Fibroblast of skin of left biceps (primary cell): ENCODE measurements at places on chromosomes 16 and 17.
A peak's percentile ranks its signal among the peaks of the same experiment; 100 is the strongest.

DNA sequence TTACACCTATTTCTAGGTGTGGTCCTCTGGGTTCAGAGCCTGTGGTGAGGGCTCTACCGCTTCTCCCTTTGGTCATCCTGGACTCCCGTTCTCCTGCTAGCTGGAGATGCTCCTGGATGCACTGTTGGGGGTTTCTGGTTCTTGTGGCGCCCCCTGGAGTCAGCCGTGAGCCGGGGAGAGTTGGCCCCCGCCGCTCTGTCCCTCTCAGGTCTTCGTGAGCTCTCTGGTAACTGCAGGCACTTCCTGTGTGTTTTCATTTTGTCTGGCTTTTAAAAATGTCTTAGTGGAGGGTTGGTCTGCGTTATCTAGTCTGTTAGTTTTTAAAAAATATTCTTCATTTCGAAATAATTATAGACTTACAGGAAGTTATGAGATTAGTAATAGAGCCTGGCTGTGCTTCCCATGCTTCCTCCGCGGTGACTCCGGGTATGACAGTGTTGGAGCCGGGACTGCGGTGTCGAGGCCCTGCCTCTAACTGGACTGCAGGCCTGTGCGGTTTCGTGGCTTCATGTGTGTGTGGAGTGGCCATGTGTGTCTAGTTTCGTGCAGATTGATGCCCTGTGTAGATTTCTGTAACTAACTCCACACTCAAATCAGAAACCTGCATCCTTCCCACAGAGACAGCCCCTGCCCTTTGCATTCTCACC lies 78.0 kb upstream of the ZNF750 start:
- DNase-seq = no peak

DNA sequence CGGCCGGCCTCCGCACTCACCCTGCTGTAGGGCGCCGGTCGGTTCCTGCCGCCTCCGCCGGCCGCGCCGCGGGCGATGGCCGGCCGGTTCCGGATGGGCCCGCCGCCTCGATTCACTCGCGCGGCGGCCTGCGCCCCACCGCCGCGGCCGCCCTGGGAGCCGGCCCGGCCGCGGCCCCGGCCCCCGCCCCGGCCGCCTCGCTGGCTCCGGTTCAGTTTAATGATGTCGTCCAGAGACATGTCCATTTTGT lies 158 bp downstream of the ALYREF start:
- no peak for DNase-seq

GRCh38 chr17:80284631-80285030 lies 24.0 kb downstream of the RNF213 start:
- no peak for DNase-seq

GRCh38 chr17:38465391-38466345 lies 37.4 kb downstream of the ARHGAP23 start:
- no peak for DNase-seq

DNA sequence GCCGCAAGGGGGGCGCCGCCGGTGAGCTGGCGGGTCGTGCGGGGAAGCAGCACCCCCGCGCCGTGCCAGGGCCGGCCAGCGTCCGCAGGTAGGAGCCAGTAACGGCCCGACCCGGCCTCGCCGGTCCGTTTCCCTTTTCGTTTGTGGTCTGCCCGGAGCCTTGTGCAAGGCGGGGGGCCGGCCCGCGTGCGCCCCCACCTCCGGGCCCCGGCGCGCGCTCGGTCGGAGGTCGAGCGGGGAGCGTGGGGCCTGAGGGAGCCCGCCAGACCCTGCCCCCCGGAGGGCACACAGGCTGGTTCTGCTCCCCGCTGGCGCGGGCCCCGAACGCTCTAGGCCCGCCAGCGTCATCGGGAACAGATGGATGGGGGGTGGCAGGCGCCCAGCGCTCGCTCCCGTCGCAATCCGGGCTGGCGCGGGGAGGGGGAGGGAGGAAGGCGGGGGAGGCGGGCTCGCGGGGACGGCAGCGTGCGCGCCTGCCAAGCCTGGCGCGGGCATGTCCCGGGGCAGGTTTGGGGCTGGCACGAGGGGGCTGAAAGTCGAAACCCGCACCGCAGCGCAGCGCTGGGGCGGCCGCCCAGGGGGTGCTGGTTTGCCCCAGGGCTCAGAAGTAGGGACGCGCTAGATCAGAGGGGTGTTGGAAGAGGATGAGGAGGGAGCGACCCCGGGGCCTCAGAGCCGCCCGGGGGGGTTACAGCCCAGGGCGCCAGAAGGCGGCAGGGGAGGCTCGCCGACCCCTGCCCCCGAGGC lies 1.5 kb upstream of the GSE1 start:
- peak; percentile 47 for DNase-seq

DNA sequence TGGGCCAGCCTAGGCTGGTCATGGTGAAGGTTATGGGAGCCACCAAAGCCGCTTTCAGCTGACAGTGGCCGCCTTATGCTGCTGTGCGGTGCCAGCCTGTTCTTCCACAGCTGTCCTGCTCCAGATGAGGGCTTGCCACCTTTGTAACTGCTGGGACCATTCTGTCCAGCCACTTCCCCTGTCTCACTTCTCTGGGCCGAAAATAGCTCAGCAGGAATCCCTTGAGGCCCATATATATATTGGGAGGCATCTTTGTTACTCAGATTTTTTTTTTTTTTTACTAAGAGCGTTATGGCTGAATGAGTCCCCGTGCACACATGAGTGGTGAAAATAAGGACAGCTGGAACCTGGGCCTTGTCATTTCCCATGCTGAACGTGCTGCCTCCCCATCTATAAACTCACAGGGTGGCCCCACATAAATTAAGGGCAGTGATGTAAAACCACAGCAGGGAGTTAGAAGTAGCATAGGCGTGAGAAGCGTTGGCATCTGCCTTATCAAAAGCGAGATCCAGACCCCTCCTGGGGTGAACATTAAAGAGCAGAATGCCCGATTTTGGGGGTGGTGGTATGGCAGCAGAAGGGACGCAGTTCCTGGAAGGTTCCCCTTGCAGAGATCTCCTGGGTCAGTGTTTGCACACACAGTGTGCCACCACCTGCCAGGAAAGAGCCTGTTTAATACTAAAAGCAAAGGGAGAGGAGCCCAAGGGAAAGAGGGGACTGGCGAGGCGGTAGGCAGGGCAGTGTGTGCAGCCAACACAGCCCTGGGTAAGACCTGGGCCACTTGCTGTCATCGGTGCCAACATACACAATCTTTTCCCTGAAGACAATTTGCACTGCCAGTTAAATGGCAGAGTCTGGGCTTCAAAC lies 57.8 kb downstream of the USP43 start:
- no peak for DNase-seq

DNA sequence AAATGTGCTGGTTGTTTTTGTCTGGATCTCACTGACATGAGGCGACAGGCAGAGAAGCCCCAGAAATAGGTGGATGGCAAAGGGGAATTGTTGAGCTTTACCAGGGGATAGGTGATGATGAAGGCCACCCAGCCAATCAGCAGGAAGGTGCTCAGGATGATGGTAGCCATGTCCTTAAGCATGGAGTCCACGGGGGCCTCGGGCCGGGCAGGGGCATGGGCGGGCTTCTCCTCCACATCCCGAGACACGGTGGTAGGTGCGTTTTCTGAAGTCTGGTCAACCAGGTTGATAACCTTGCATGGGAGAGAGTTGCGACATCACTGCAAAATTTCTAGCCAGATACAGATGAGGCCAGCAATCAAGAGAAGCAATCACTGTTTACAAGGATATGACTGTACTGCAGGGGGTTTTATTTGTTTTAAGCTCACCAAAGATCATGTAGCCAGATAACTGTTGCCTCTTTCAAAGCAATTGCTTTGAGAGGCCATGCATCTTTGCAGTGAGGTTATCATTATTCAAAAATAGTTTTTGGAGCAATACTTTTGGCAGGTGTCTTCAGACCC lies 37.3 kb upstream of the ICAM2 start:
- no peak for DNase-seq

- DNase-seq = no peak
Observed at GRCh38 chr17:20275653-20276052, 191.7 kb downstream of the LGALS9B start.

GRCh38 chr16:57648125-57648524 lies 19.7 kb downstream of the ADGRG1 start:
- no peak for DNase-seq

DNA sequence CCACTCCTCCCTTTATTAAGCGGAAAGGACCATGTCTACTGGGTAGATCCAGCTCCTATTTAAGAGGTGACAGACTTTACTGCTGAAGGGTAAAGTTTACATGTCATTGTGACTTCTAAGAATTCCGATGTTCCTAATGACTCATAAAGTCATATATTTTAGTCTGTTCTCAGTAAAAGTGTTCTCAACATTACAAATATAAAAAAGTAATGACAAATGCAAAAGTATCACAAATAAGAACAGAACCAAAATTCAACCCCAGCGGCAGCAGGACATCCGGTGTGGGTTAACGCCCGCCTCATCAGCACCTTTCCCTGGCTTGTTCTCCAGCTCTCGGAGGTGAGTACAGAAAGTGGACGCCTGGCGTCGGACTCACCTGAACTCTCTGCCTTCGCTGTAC lies 6.8 kb downstream of the AXIN1 start:
- DNase-seq = no peak

GRCh38 chr17:11122908-11123307 lies 118.1 kb upstream of the SHISA6 start:
- DNase-seq = no peak

DNA sequence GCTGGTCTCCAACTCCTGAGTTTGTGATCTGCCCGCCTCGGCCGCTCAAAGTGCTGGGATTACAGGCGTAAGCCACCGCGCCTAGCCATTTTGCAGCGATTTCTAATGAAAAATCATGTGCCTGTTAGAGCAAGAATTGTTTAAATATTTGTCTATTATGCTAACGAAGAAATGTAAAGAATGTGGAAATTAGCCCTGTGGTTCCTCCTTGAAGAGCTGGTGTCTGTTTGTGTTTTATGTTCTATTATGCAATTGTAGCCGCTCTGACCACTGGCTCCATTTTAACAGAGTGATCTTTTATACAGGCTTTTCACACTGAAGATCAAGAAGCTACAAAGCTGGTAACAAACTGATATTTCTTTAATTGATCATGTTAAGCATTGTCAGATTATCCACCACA lies 217.3 kb downstream of the USP22 start:
- no peak for DNase-seq

- DNase-seq = no peak
Observed at GRCh38 chr17:76784926-76785325, 47.0 kb downstream of the MFSD11 start.

DNA sequence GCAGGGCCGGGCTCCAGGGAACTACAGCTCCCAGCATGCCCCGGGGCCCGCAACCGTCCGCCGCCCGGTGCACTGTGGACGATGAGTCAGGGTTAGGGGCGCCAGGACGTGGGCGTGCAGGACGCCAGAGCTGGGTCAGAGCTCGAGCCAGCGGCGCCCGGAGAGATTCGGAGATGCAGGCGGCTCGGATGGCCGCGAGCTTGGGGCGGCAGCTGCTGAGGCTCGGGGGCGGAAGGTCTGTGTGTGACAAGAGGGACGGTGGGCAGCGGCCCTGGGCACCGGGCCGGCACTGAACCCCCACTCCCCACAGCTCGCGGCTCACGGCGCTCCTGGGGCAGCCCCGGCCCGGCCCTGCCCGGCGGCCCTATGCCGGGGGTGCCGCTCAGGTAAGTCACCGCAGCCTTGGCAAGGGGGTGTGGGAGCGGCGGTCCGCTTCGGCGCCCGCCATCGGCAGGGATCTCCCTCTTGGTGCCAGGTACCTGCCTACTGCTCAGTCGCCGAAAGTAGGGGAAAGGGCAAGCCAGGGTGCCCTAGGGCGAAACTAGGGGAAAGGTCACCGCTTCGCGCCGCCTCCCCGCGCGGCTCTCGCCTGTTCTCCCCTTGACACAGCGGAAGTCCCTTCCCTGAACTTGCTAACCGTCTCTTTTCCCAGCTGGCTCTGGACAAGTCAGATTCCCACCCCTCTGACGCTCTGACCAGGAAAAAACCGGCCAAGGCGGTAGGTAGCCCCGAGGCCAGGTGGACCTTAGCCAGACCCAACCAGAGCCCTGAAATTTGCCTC lies at the start of the genes ACADVL and DLG4:
Gene ACADVL (plus strand): TSS at position 127 of the 781 bp plus-strand sequence. CDS start 47 bp downstream, at position 174.
Gene DLG4 (minus strand): TSS at position 25 of the 781 bp plus-strand sequence.
- peak; percentile 56 for DNase-seq

DNA sequence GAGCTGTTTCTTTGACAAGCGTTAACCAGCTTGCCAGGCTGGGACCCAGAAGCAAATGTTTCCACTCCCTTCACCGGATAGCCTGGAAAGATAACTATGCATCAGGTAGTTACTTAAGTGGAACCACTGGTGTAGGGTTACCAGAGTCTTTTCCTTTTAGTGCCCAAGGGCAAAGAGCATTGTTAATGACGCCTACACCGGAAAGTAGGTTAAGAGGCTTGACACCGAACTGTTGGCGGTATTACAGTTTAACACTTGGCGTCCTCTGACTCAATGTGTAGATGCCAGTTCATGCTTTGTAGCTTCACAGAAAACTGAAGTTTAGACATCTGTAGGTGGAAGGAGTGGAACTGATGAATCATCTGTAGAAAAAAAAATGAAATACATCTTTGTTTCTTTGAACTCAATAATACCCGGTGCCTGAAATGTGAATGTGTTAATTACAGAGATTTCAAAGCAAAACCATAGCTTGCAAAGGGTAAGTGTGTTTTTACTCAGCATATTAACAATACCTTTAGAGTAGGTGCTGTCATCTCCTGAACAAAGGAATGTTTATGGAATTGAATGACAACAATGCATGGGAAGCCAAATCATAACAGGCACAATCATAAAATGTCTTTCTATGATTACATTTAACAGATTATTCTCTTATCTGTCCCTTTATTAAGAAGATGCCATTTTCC lies 426.7 kb upstream of the SALL1 start:
- DNase-seq = no peak

- no peak for DNase-seq
Observed at GRCh38 chr16:73196670-73197069, 148.7 kb upstream of the ZFHX3 start.

- no peak for DNase-seq
Observed at GRCh38 chr17:68011199-68011665, 15.0 kb upstream of the C17orf58 start.
